Activated T-cell treated with anti-CD3 and anti-CD28 coated beads for 48 hours (primary cell): ENCODE measurements at places on chromosomes 6 and 20.
A peak's percentile ranks its signal among the peaks of the same experiment; 100 is the strongest.

GRCh38 chr6:17031961-17032360 lies 69.9 kb upstream of the STMND1 start:
- no peak for DNase-seq

DNA sequence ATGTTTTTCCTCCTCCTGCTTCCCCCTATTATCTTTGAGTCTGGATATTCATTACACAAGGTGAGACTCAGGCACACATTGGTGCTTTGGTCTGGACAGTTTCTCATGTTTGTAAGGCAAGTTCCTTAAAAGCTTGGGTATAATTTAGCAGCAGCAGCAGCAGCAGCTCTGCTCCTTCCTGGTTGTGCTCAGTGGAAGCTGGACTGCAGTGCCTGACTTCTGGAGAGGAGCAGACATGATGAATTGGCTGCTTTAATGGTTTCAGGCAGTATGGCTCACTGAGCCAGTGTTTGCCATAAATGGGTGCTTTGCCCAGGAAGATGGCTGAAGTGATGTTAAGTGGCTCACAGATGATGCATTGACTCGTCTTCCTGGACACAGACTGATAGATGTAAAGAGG lies 32.4 kb downstream of the SLC9A8 start:
- no peak for DNase-seq

GRCh38 chr6:91366781-91367180 lies 779.9 kb upstream of the MAP3K7 start:
- DNase-seq = no peak

- no peak for DNase-seq
These were observed 172.9 kb downstream of the FNDC1 start for GRCh38 chr6:159342146-159342545.

DNA sequence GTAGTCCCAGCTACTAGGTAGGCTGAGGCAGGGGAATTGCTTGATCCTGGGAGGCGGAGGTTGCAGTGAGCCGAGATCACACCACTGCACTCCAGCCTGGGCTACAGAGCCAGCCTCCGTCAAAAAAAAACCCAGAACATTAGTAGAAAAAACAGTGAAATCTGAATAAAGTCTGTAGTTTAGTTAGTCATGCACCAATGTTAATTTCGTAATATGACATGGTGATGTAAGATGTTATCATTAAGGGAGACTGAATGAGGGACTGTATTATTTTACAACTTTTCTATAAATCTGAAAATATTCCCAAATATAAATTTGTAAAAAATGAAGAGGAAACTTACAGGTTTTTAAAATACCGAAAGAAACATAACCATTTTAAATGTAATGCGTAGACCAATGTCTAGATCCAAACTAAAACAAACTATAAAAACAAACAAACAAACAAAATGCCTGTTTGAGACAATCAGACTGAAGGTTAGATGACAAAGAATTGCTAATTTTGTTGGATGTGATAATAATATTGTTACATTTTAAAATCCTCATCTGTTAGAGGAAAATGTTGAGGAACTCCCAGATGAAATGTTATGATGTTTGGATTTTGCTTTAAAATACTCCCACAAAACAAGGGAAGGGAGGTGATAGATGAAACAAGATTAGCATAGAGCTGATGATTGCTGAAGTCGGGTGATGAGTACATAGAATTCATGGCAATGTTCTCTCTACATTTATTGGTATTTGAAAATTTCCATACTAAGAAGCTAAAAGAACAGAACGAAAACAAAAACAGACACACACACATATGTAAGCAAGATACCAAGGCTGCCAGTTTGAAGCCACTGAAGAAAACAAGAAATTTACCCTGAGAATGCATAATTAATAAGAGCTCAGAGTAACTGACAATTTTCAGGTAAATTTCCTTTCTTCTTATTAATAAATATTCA lies 1.8 kb downstream of the GSTA4 start:
- no peak for DNase-seq

- peak; percentile 15 for DNase-seq
These were observed 1.1 kb downstream of the GNL1 start for GRCh38 chr6:30554962-30555815.

- DNase-seq = no peak
These were observed 376.6 kb downstream of the GRIK2 start for GRCh38 chr6:101770116-101770515.

- DNase-seq = no peak
These were observed 333.9 kb upstream of the CNR1 start for GRCh38 chr6:88499845-88500699.

- DNase-seq = no peak
These were observed 318.9 kb downstream of the BTBD9 start for GRCh38 chr6:38320843-38321242.

DNA sequence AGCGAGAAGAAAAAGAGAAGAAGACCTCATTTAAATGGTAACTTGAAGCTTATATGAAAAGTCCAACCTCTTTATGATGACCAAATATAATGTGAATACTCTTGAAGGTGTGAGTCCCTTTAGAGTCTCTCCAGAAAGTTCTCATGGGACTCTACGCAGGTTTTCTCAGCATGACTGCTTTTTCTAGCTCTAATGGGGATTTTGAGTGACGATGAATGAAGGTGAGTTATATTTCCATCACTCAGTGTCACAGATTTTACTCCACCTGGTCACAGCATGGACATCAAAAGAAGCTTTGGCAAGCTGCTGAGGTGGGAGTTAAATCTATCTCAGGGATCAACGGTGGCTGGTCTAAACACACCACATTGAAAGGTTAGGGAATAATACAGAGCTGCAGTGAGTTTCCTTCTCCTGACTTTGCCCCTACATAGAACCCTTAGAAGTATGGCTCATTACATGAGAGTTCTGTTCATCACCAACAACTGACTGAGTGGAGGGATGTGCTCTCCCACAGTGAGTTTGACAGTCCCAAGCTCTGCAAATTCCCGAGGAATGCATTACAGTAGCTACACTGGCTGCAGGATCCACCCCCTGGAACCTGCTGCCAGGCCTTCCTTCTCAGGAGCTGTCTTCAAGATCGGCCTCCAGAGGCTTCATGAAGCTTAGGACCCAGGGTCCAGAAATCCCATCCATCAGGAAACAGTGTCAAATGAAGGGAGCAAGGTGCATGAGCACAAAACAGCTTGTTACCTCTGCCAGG lies 126.8 kb downstream of the FOXC1 start:
- no peak for DNase-seq

GRCh38 chr6:20833881-20834515 lies 299.7 kb downstream of the CDKAL1 start:
- DNase-seq = no peak

- no peak for DNase-seq
These were observed 162.3 kb downstream of the KLHL32 start for GRCh38 chr6:97086781-97087180.

DNA sequence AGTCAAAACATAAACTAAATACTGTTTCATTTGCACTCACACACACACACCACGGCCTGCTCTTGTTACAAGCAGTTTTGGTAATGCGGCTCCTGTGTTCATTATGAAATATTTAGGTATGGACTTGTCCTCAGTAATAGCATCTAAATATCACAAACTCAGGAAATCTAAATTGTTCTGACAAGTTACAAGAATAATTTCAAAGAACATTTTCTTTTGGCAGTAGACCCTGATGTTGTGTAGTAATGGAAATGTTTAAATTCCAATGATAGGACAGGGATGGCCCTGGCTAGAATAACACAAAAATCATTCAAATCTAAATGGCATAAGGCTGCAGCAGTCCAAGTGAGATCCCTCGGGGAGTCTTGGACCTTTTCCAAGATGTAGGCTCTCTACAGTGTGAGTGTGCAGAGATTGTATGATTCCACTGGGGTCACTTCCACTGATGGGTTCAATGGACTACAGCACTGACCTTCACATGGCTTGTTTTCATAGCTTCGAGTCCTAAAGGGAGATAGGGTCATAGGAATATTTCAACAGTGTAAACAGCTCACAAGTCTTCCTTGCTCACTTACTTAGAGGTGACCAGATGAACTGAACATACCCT lies 210.6 kb upstream of the PLCB4 start:
- no peak for DNase-seq

- no peak for DNase-seq
These were observed 262.2 kb upstream of the SULF2 start for GRCh38 chr20:48047447-48047846.

DNA sequence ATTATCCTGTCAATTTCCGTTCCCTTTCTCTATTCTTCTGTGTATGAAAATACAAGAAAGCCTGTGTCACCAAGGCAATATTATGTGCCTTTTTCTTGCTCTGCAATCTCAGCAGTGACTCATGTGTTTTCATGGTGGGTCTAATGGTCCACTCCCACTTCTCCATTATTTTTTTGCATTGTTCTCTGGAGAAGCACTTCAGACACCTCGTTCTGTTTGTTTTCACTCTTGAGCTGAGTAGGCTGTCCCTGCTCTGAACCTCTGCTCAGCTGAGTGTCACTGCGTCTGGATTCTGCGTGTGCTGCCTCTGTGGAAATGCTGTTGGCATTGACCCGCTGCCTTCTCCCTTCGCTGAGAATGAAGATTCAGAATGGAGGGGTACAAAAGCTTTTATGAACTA lies 230.6 kb downstream of the TMEM242 start:
- DNase-seq = no peak

GRCh38 chr6:125781314-125781868 lies 9.4 kb upstream of the NCOA7 start:
- DNase-seq = peak; percentile 35

DNA sequence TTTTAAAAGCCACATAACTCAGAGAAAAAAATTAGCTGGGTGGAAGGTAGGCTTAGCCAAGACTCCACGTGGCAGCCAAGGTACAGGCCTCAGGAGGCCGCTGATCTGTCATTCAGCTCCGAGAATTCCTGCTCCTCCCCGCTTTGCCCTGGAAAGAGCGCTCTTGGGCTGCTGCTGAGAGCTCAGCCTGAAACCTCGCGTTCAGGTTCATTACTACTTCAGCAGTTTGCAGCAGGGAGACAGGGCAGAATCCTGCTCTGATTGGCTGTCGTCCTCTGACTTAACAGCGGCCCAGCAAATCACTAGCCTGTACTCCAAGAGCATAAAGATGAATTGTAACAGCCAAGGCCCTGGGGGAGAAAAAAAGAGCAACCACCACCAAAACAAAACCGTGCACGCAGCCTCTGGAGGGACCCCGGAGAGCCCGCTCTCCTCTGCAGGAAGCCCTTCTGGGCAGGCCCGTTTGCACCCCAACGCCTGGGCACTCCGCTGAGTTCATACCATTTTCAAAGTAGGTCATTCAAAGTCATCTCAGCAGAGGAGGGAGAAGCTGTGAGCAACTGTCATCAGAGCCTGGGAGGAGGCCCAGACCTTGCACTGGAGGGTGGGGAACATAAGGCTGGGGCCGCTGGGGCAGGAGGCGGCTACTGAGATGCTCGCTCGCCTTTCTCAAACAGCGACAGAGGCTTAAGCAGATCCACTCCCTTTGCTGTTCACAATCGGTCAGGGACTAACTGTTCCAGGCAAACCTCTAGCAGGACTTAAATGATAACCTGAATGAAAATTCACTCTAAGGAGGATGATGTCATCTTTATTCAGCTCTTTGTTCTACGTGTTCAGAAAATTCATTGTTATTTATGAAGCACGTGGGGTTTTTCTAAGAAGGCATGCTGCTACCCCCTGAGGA lies 42.3 kb upstream of the ATXN1 start:
- no peak for DNase-seq

- DNase-seq = no peak
These were observed 81.9 kb downstream of the PHACTR2 start for GRCh38 chr6:143759666-143760065.

GRCh38 chr20:41671143-41671542 lies 53.0 kb upstream of the CHD6 start:
- no peak for DNase-seq

GRCh38 chr6:51842061-51842803 lies 245.2 kb downstream of the PKHD1 start:
- no peak for DNase-seq
